ENCODE measurements at places on chromosomes 5 and 9.

DNA sequence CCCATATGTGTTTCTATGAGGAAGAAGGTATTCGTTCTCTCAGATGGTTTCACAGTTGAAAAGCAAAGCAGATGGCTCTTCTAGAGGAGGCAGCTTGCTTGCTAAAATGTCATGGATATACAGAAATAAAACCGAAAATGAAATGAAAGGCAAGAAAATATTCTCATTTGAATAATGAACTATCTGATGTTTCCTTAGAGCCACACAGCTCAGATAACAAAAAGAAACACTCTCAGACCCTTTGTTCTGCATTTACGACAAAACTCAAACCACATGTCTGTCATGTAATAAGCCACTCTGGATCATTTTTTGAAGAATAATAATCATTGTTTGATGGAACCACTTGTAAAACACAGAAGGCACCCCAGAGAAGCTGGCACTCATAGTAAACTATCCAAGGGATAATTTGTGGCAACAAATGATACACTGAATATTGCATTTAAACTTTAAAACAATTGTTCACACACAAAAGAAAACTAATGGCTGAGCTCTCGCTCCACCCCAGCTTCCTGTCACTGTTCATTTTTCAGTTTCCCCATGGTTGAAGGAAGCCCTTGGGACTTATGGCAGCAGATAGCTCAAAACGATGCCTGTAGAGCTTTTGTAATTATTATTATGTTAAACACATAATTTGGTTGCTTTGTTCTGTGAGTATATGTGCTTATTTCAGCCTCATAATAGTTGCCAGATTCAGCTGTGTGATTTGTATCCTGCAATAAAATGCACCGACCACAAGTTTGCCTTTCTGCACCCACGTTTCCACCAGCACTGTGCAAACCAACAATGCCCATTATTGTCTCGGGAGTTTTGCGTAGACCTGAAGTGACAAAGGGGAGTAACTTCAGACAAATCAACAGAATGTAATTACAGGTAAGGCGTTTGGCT lies 256.0 kb downstream of the TMEM167A start:
- no peak for DNase-seq

- no peak for DNase-seq
Measured at GRCh38 chr5:159819591-159820411, 96.5 kb upstream of the ADRA1B start.

DNA sequence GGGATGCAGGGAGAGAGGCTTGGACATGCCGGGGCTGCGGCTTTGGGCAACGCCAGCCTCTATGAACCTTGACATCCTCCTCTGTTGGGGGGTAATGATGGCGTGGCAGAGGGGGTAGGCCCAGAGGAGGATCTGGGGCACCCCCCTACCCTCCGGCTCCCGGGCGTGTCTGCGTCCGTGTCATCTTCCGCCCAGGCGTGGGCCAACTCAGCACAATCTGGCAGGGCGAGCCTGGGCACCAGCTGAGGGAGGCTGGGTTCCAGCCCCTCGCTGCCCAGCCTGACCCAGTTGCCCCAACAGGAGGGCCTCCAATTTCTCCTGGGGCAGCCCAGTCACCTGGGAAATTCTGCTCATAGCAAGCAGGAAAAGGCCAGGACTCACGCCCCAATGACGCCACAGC lies 62.9 kb upstream of the IL17B start:
- no peak for DNase-seq

GRCh38 chr9:37339923-37340322 lies 82.6 kb upstream of the GRHPR start:
- no peak for DNase-seq

DNA sequence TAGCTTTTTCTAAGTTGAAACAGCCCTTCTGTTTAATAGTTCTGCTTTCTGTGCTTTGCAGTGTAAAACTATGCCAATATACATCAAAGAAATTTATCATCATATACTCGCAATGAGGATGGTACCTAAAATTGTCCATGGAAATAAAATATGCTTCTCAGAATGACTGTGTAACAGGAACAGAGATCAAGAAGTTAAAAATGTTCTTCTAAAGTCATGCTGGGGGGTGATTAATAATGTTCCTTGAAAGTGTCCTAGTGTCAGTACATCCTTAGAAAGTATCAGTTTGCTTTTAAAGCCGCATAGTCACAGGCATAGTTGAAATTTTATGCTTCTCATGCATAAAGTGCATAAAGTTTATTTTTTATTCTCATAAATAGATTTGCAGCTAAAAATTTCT lies 4.0 kb upstream of the LRRC70 start:
- DNase-seq: no peak

- peak; percentile 76 for DNase-seq
Measured at GRCh38 chr5:137071526-137071925, 427.6 kb downstream of the SPOCK1 start.

DNA sequence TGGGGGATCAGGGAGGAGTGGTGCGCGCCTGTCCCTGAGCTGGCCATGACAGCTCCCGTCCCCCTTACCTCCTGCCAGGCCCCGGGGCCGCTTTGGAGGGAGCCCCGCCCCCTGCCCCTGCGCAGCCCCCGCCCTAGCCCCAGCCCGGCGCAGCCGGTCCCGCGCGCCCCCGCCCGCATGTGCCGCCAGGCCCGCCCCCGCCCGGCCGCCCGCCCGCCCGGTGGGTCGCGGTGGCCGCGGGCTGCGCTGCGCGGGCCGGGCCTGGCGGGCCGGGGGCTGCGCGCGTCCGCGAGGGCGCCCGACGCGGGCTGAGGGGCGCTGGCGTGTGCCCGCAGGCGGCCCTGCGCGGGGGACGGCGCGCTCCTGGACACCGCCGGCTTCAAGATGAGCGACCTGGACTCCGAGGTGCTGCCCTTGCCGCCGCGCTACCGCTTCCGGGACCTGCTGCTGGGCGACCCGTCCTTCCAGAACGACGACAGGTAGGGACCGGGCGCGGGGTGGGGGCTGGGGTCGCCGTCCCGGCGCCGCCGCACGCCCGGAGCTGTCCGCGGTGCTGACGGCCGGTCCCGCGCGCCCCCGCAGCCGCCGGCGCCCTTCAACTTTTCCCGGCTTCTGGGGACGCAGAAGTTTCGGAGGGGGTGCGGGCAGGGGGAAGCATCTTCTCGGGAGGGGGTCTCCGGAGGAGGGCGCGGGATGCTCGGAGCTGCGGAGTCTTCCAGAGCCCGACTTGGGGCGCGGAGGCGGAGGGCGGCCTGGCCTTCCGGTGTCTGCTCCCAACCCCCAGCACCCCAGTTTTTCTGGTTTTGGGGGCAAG lies 12.5 kb downstream of the KCNT1 start:
- no peak for DNase-seq

DNA sequence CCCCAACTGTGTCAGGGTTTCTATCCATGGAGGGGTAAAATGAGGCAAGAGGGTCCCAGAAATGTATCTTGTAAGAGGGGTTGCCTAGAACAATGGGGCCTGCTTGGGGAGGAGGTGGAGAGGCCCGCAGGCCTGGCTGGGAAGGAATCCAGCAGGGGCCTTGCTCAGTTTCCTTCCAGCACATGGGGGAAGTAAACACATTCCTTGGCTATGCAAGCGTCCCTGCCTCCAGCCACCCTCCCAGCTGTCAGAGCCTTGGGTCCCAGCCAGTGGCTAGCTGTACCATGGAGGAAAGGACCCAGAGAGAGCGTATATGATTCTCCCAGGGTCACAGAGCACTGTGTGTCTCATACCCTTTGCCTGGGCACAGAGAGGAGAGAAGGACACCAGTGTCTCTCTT lies 71.1 kb upstream of the IL17B start:
- DNase-seq: no peak

- DNase-seq: no peak
Measured at GRCh38 chr5:657570-657969, 35.6 kb downstream of the TPPP start.

- DNase-seq: peak; percentile 3
Measured at GRCh38 chr5:6632324-6632887, 438 bp downstream of the NSUN2 start.

DNA sequence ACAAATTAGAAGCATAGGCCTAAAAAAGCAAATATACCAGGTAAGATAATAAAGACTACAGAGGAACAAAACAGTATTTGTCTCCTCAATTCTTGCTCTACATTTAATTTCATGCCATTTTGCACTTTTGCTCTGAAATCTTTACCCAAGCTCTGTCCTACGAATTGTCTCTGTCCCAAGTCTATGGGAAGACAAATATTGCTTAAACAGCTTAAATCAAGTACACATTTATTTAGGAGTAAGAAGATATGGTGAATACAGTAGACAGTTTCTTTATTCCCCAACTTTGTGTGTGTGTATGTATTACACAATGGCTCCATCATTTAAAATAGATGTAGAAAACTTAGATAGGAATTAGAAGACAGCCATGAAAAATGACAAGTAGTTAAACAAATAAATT lies 163.5 kb upstream of the POU5F2 start:
- DNase-seq: no peak

DNA sequence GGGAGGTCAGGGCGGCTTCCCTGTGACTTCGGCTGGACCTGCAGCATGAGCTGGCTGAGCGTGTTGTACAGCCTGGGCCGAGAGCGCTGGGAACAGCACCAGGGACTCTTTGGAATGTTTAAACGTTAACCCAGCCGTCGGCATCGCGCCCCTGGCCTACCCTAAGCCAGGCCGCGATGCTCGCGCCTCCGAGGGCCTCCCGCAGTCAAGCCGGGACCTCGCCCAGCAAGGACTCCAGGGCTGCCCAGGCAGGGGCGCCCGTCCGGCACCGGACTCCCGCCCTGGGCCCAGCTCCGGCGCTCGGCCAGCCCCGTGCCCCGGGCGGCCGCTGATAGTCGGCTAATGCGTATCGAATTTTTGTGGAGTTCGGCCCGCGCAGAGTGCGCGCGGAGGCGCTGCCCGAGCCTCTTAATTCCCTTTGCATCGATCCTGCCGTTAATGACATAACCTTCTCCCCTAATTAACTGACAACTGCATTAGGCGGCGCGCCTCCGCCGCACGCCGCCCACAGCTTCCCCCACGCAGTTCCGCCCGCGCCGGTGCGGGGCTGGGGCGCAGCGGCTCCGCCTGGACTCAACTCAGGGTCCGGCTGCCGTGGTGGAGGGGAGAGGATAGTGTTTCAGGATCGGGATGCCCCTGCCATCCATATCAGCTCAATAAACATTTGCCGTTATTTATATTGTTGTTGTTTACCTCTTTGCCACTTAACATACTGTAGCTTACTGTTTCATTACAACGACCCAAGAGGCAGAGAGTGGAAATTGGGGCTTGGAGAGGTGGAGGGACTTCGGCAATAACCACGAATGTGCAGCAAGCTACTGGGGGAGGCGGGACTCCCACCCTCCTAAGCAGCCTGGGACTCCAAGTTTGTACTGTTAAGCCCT lies 28.8 kb upstream of the CDC23 start:
- no peak for DNase-seq

DNA sequence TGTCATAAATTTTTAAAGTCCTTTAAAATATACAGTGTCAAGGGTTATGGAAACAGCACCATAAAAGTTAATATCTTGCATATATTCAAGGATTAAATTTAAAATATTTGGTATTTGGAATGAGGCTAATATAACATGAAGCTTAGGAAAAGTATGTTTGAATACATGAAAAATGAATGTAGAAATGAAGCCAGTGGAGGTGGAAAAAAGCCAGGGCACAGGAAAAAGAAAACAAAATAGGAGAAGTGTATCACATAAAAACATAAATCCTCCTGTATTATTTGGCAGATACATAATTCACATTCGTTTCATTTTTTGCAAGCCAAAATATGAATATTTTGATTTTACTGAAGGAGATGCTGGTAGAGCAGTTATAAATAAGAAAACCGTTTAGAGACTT lies 587.0 kb upstream of the ZNF608 start:
- no peak for DNase-seq

- peak; percentile 33 for DNase-seq
Measured at GRCh38 chr9:131997779-131998178, 81.9 kb downstream of the MED27 start.

- no peak for DNase-seq
Measured at GRCh38 chr9:98951967-98952366, 8.3 kb downstream of the COL15A1 start.

DNA sequence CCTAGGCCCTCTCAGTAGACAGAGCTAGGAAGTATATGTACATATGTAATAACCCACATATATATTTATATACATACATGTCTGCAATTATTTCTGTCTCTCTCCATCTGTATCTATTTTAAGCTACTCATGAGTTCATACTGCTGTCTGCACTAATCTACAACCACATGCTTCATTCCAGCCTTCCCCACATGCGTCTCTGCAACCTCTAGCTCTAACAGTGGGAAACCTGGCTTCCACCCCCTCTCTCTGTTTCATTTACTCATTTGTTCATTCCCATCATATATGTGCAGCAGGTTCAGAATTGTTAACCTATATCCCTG lies 23.3 kb downstream of the DCANP1 start:
- no peak for DNase-seq

- DNase-seq: no peak
Measured at GRCh38 chr9:113269871-113270270, 5.5 kb downstream of the CDC26 start.
